ENCODE measurements at places on chromosomes 7 and 10.

- no peak for DNase-seq
These were observed 37.8 kb downstream of the DNAJB12 start for GRCh38 chr10:72316748-72317435.

DNA sequence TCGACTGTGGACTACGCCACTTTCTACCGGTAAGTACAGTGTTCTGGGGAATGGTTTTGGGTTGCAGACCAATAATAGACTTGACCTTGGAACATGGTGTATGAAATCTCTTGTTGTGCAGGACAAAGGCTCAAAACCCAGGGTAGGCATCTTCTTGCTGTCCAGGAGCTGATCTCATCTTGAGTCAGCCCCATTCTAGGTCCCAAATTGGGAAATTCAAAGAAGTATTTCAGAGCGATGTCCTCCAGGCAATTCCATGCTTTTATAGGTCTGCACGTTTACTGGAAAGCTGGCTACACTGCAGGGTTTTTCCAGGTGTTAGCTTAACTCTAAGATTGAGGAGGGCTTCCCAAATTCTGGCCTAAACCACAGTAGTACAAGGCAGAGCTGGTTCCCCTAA is 180.7 kb downstream of the BMPER start:
- DNase-seq: no peak

GRCh38 chr10:15897287-15897686 is 37.0 kb upstream of the MINDY3 start:
- DNase-seq: no peak

DNA sequence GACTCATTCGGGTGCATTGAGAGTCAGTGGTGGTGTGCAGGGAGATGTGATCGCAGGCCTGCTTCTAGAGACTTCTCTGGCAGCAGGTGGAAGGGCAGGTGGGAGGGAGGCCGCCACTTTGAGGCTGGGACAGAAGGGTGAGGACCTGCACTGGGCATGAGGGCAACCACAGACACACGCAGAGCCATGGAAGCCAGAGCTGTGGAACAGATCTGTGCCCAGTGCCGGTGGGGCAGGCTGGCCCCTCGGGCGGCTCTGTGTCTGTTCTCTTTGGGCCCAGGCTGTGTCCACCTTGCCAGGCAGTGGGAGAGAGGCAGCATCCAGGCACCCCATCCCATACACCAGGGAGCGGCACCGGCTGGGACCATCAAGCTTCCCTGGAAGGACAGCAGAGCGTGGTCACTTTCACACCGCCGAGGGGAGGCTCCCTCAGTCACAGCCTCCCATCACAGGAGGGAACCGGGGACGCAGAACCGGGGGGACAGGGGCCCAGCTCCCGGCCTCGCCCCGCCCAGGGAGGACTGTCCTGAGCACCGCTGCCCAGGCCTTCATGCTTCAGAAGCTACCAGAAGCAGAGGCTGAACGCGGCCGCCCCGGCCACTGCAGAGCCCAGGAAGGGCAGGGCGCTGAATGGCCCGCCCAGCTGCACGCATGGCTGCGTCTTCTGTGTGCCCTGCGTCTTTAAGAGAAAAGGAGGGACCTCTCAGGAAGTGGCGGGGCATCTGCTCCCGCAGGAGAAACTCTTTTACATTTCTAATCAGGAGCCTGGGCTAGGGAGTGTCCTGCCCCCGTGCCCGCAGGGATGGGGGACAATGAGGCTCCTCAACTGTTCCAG is 32.1 kb downstream of the EN2 start:
- DNase-seq: no peak

GRCh38 chr7:99693427-99694200 is 13.8 kb upstream of the CYP3A5 start:
- DNase-seq: no peak

DNA sequence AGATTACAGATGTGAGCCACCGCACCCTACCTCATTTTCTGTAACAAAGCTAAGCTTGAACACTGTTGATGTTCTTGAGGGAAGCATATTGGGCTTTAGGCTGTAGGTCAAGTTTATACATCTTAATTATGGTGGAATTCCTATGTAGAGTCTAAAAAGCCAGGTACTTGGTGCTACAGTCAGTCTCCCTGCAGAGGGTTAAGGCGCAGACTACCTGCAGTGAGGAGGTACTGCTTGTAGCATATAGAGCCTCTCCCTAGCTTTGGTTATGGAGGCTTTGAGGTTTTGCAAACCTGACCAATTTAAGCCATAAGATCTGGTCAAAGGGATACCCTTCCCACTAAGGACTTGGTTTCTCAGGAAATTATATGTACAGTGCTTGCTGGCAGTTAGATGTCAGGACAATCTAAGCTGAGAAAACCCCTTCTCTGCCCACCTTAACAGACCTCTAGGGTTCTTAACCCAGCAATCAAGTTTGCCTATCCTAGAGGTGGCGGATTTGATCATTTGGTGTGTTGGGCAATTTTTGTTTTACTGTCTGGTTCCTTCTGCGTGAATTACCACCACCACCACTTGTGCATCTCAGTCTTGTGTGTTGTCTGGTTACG is 6.0 kb downstream of the PPIA start:
- DNase-seq: no peak

GRCh38 chr7:29328811-29329210 is 134.2 kb downstream of the CHN2 start:
- no peak for DNase-seq

DNA sequence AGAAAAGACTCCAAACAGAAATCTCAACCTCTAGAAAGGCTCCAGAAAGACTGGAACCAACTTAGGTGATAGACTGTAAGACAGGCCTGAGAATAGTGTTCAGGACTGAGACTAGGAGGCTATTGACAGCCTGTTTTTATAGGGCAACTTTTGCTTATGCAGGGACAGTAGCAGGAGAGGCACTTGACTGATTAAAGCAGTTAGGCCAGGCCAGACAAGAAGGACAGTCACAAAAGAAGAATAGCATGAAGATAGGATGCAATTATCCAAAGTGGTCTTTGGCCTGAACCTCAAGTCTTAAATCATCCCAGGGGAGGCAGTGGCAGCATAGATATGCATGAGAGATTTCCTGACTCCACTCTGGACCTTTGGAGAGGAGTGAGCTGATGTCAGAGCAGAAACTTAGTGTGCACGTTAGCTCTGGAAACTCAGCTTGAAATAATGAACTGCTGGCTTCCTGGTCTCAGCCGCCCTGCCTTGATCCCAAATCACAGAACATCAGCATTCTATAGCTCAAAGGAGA is 290.6 kb downstream of the SORCS3 start:
- DNase-seq: no peak

GRCh38 chr10:94316560-94316959 is 46.2 kb downstream of the NOC3L start:
- no peak for DNase-seq

- no peak for DNase-seq
These were observed 40.4 kb downstream of the INSIG1 start for GRCh38 chr7:155337946-155338631.

DNA sequence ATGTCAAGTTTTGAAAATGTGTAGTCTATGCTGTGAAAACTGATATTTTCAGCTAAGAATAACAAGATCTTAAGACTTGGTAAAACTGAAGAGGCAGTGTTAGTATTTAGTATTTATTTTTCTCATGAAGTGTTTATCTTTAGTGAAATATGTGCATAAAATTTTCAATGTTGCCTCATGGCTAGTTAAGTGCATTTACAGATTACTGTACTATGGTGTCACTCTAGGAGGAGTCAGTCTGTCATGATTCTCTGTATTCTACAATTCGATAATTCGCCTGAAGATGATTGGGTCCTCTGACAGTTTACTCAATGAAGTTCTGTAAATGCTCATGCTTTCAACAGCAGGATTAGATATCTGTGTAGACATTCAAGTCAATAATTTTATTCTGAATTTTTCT is 488.1 kb upstream of the GRM3 start:
- no peak for DNase-seq

DNA sequence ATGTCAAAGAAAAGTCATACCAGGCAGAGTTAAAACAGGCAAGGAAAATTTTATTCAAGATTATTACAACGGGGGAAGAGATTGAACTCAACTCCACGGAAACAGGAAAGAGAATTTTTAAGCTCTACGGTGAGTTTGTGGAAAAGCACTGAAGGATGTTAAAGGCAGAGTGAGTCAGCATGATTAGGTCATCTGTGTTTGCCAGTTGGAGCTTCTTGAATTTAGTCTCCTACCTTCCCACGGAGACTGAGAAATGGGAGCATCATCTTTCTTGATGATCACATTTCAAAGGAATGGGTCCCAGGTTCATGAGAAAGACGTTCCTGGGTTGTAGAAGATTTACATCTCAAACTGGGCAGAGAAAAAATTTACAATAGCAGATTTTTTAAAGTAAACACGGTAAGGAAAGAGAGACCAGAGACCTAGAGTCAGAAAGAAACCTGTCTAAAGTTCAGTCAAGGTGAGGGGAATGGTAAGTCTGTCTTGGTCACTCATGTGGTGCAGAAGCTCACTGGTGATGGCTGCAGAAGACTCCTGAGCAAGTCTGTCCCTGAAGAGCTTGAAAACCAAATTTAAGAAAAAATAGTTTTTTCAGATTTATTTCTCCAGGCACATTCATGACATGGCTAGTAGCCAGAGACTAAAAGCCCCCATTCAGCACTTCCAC is 516.9 kb upstream of the LRRN3 start:
- DNase-seq: no peak

GRCh38 chr7:141847996-141848395 is 6.7 kb upstream of the PRSS37 start:
- DNase-seq: no peak

- DNase-seq: no peak
These were observed 345.6 kb upstream of the NRP1 start for GRCh38 chr10:33680036-33680435.

DNA sequence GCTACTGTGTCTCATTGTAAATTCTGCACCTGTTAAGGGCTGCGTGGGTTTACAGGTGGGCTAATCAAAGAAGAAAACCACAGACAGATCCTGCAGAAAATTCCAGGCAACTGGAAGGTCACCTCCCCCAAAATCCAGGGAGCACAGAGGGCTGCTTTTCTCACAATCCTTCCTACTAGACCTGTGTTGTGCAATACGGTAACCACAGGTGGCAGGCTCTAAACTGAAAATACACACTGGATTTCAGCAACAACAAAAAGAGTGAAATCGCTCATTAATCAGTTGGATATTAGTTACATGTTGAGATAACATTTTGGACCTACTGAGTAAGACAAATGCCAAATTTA is 83.2 kb downstream of the SLC16A9 start:
- no peak for DNase-seq

GRCh38 chr7:41005374-41005901 is 697.5 kb downstream of the INHBA start:
- DNase-seq: no peak

- DNase-seq: no peak
These were observed 20.1 kb downstream of the GHRHR start for GRCh38 chr7:30983914-30984247.

DNA sequence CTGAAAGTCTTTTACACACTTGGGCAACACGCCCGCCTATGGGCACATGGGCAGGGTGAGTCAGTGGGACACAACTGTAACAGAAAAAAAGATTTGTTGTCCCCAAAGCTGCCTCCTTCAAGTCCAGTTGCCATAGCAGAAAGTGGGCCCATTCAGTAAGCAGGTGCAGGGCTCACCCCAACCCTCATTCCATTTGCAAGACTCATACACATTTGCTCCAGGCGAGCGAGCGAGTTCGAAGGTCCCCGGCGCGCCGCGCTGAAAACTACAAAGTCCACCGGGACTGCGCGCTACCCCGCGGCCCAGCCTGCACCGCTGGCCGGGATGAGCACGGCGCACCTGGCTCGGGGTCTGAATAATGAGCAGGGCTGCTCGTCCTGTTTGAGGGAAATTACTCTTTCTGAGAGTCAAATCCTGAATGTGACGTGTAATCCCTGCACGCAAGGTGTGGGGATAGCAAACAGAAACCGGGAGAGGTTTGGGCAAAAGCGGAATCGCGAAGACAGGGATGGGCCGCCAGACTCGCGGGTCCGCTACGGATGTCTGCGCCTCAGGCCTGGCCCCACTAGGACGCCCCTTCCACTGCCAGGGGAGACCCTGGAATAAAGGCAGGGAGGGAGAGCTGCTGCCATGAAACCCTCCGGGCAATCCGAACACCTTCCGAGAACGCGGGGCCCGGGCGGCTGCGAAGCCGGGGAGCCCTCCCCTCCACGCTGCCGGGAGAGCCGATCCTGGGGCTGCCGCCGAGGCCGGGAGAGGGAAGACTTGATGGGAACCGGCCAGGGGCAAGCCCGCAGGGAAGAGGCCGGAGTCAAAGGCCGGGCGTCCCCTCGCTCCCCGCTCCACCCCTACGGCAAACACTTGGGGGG is 982 bp downstream of the COBL start:
- no peak for DNase-seq

- DNase-seq: no peak
These were observed 39.9 kb downstream of the INPP5A start for GRCh38 chr10:132577350-132578003.

DNA sequence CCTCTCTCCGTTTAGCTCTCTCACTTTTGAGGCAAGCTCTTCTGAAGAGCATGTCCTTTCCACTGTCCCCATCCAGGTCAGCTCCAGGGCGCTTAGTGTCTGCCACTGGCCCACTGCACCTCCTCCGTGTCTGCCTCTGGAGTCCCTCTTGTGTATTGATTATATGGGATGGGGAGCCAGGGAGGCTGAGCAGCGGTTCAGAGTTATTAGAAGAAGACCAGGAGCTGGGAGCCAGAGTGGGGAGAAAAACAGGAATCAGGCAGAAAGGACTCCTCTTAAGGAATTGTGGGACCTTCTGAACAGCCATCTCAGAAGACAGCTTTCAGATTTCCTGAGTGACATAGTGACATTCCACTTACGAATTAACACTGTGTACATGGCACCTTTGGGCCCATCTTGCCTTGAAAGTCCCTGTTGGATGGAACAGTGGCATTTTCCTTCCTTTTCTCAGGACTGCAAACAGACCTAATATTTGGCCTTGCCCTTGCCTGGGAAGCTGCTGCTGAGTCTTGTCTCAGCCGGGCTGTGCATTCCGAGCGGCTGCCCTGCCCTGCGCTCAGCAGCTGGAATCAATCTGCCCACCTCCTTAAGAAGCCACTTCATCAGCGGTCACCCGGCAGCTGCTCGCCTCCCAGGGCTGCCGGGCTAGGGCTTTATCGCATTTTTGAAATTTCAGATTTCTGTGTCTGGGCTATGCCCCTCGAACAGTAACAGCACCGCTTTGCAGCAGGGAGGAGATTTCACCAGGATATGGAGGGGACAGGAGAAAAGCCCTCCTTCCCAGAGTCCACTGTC is 81.1 kb upstream of the PRKG1 start:
- no peak for DNase-seq

DNA sequence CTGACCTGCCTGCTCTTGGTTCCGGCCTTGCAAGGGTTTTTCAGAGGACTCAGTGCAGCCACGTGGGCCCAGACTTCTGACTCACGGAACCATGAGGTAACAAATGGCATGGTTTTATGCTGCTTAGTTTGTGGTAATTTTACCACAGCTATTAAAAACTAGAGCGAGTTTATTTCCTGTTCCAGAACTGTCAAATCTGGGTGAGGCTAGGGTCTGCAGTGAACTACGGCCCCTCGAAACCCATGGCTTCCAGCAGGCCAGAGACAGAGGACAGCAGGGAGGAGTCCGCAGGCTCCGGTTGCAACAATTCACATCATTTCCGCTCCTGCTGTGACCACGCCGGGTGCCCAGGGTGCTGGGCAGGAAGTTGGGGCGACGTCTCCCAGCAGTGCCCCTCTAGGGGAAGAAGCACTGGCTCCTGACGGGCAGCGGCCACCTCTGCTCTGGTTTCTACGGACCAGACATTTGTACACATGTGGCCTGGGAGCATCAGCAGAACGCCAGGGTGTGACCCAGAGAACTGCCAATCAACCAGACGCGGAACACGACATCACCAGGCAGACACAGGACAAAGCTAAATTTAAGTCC is 74.8 kb downstream of the ADARB2 start:
- no peak for DNase-seq

- no peak for DNase-seq
These were observed 109.7 kb downstream of the RAMP3 start for GRCh38 chr7:45267262-45267661.
